ENCODE measurements at places on chromosomes 7 and 10. TPM values are rescaled to one million over a fixed set of nuclear protein-coding genes. Genes with fewer than 3 reads are reported as not detected.
A peak's percentile ranks its signal among the peaks of the same experiment; 100 is the strongest.

- H3K27me3 ChIP-seq, result no peaks in the 10 kb centered on the region
- H3K4me3 ChIP-seq, result no peak overlapping the region
- no peaks in the 10 kb centered on the region for H3K36me3 ChIP-seq
- H3K27ac ChIP-seq, result no peak overlapping the region
These were observed 175.0 kb downstream of the OTUD1 start for GRCh38 chr10:23613900-23614299.

- H3K27ac ChIP-seq, result no peak overlapping the region
- peaks cover 12% of the 10 kb centered on the region for H3K27me3 ChIP-seq
- no peaks in the 10 kb centered on the region for H3K4me1 ChIP-seq
- peak; percentile 69 for DNase-seq
- no peaks in the 10 kb centered on the region for H3K36me3 ChIP-seq
These were observed 161.3 kb upstream of the NPVF start for GRCh38 chr7:25389489-25390106.

GRCh38 chr10:12214763-12215218 is 18.8 kb downstream of the CDC123 start:
- H3K4me1 ChIP-seq, result peaks cover 14% of the 10 kb centered on the region
- H3K27ac ChIP-seq, result peak overlapping the region; percentile 80
- no peaks in the 10 kb centered on the region for H3K27me3 ChIP-seq
- peaks cover 54% of the 10 kb centered on the region for H3K36me3 ChIP-seq

DNA sequence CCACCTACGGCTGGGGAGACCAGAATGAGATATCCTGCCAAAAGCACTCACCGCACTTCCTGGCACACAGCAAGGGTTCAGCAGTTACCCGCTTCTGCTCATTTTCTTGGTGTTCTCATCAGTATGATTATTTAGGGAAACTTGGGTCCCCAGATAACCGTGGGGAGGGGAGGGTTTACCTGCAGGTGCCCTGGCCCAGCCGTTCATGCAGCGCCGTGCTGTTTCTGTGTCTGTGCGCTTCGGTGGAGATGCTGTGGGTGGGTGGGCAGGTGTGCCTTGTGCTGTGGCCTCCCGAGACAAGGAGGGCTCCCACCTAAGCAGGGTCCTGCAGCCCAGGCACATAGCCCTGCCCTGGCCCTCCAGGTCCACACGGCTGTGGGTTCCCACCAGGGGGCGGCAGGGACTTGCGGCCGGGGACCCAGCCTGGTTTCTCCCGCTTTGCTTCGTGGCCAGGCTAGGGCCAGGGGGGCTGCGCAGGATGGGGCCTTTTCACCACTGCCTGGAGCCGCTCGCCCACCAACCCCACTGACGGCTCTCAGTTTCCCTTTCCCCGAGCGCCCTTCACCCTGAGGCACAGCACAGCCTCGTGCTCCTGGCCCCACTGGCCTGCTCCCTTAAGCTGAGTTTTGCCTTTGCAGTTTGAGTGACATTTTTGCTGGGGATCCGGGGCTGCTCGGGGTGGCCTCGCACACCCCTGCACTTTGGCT is 78.5 kb downstream of the LHPP start:
- H3K27ac ChIP-seq, result no peak overlapping the region
- no peaks in the 10 kb centered on the region for H3K27me3 ChIP-seq
- H3K4me1 ChIP-seq, result no peaks in the 10 kb centered on the region
- no peaks in the 10 kb centered on the region for H3K36me3 ChIP-seq

- DNase-seq, result no peak
- H3K27ac ChIP-seq, result no peak overlapping the region
- no peaks in the 10 kb centered on the region for H3K27me3 ChIP-seq
- no peaks in the 10 kb centered on the region for H3K4me1 ChIP-seq
- H3K4me3 ChIP-seq, result no peak overlapping the region
These were observed 27.4 kb downstream of the STEAP4 start for GRCh38 chr7:88279323-88279722.

DNA sequence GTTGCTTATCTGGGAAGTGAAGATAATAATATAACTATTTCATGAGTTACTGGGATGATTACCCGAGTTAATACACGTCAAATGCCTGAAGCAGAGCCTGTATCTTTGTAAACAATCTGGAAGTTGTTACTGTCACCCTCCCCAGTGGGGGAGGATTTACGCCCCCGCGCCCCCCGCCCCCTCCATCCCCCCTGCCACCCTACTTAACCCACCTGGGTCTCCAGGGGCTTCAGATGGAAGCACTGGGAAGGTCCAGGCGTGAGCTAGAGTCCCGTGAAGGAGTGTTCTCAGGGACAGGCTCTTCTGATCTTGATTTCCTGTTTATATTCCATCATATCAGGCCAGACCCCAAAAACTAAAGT is 691 bp upstream of the PPA1 start:
- no peaks in the 10 kb centered on the region for H3K27me3 ChIP-seq
- DNase-seq, result no peak
- peaks cover 24% of the 10 kb centered on the region for H3K36me3 ChIP-seq
- peak overlapping the region; percentile 96 for H3K27ac ChIP-seq
- peaks cover 23% of the 10 kb centered on the region for H3K4me1 ChIP-seq

DNA sequence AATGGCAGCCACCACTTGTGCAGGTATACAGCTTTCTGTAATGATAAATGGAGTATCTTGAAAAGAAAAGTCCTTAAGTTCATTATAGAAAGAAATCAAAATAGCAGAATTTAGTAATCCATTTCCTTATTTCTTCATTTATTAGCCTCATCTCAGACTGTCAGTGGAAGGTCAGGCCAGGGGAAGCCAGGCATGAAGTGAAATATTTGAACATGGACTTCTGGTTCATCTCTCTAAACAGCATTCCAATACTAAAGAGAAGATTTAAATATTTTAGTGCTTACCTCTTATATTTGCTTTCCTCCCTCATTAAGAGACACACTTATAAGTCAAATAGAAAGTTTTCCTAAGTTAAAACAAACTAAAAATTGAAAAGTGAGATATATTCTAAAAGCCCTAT is 26.8 kb downstream of the TRDMT1 start:
- H3K27me3 ChIP-seq, result no peaks in the 10 kb centered on the region
- H3K27ac ChIP-seq, result no peak overlapping the region
- peaks cover 7% of the 10 kb centered on the region for H3K4me1 ChIP-seq

DNA sequence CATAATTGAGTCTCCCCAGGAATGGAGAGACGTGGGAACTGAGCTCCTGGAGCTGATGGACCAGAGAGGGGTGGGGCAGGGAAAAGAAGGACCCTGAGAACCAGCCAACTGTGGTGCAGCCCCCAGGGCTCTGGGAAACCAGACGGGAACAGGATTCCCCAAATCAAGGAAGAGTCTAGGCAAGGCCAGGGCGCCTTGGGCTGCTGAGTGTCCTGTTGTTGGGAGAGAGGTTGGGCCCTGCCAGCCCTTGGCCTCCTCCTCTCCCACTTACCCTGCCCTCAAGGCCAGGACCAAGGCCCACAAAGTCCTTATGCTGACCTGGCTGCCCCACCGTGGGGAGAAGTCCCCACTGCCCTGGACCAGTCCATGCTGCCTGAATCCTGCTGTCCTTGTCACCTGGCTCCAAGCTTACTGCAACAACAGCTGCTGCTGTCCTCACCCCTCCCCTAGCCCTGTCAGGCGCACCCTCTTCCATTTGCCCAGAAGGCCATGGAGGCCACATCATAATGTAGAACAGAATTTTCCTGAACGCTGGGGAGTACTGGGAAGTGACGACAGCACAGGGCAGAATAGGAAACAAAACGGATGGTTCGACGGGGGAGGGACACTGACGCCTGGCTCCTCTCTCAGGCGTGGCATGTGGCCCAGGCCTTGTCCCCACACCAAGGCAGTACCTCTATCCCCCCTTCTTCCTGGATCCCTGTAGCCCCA is 132.9 kb upstream of the ZMIZ1 start:
- no peaks in the 10 kb centered on the region for H3K4me1 ChIP-seq
- peaks cover 4% of the 10 kb centered on the region for H3K27me3 ChIP-seq
- H3K36me3 ChIP-seq, result no peaks in the 10 kb centered on the region

- DNase-seq, result no peak
- H3K36me3 ChIP-seq, result no peaks in the 10 kb centered on the region
- peaks cover 3% of the 10 kb centered on the region for H3K4me1 ChIP-seq
- no peaks in the 10 kb centered on the region for H3K27me3 ChIP-seq
These were observed 123.3 kb downstream of the ZMIZ1 start for GRCh38 chr10:79191951-79192676.

GRCh38 chr7:155741805-155742204 is 70.5 kb downstream of the SHH start:
- peak; percentile 65 for DNase-seq
- peak overlapping the region; percentile 84 for H3K27ac ChIP-seq
- peaks cover 77% of the 10 kb centered on the region for H3K36me3 ChIP-seq
- H3K27me3 ChIP-seq, result no peaks in the 10 kb centered on the region
- H3K4me1 ChIP-seq, result peaks cover 49% of the 10 kb centered on the region

- peak overlapping the region; percentile 17 for H3K27ac ChIP-seq
- H3K27me3 ChIP-seq, result peaks cover 7% of the 10 kb centered on the region
- DNase-seq, result no peak
- peaks cover 55% of the 10 kb centered on the region for H3K4me1 ChIP-seq
- H3K4me3 ChIP-seq, result peak overlapping the region; percentile 95
These were observed 3.1 kb downstream of the MEPCE start for GRCh38 chr7:100432621-100433275.

- no peak for DNase-seq
- no peak overlapping the region for H3K4me3 ChIP-seq
- peaks cover 16% of the 10 kb centered on the region for H3K4me1 ChIP-seq
These were observed 276.5 kb downstream of the CCDC3 start for GRCh38 chr10:12724807-12725579.

DNA sequence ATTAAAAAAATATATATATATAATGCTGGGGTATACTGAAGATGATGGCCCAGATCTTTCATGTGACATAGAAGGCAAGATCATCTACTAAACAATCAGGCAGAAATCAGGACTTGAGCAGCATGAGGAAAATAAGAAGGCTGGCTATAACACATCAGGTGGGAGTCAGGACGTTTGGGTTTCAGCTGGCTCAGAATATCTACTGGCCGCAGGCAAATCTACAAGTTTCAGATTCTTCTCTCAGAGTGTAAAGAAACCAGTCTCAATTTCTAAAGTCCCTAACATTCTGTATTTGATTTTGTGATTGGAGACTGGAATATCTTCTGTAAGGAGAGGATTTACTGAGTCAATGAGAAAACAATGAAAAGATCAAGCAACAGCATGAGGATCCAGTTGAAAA is 37.7 kb upstream of the FAM3C start:
- no peak for DNase-seq
- H3K4me3 ChIP-seq, result no peak overlapping the region
- no peaks in the 10 kb centered on the region for H3K27me3 ChIP-seq
- no peak overlapping the region for H3K27ac ChIP-seq

GRCh38 chr10:44781131-44781530 is 130.0 kb upstream of the TMEM72 start:
- no peak overlapping the region for H3K4me3 ChIP-seq
- H3K27ac ChIP-seq, result no peak overlapping the region
- no peaks in the 10 kb centered on the region for H3K4me1 ChIP-seq
- peaks cover 4% of the 10 kb centered on the region for H3K27me3 ChIP-seq
- no peaks in the 10 kb centered on the region for H3K36me3 ChIP-seq

- no peak for DNase-seq
- H3K27ac ChIP-seq, result no peak overlapping the region
- H3K4me1 ChIP-seq, result peaks cover 4% of the 10 kb centered on the region
- H3K27me3 ChIP-seq, result peaks cover 17% of the 10 kb centered on the region
These were observed 66.1 kb upstream of the INPP5A start for GRCh38 chr10:132471484-132471883.

DNA sequence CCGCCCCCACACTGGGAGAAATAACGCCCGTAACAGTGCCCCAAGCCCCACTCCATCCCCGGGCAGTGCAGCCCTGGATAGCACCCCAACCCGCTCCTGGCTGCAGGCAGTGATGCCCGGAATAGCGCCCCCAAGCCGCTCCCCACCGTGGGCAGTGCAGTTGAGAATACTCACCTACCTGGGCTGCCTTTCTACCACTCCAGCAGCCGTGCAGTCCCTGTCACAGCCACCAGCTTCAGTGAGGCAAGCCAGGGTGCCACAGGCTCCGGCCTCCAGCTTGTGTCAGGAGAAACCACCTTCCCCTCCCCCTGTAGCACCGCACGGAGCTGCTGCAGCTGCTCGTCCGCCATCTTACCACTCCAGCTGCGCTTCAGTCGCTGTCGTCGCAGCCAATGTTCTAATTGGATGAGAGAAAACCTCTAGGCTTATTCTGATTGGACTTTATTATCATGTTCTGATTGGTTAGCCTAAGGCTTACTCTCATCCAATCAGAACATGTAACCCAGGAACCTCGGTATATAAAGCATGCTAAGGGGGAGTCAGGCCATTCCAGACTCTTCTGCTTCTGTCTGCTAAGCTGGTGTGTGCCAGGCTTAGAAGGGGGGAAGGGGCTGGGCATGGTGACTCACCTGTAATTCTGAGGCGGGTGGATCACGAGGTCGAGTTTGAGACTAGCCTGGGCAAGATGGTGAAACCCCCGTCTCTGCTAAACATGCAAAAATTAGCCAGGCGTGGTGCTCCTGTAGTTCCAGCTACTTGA is 53.2 kb upstream of the ZNF33B start:
- no peak overlapping the region for H3K4me3 ChIP-seq
- no peaks in the 10 kb centered on the region for H3K27me3 ChIP-seq
- H3K27ac ChIP-seq, result no peak overlapping the region
- no peaks in the 10 kb centered on the region for H3K36me3 ChIP-seq
- H3K4me1 ChIP-seq, result no peaks in the 10 kb centered on the region
- DNase-seq, result no peak

- no peaks in the 10 kb centered on the region for H3K27me3 ChIP-seq
These were observed 1409.1 kb upstream of the CELF2 start for GRCh38 chr10:9608602-9609001.

- peaks cover 34% of the 10 kb centered on the region for H3K4me1 ChIP-seq
- H3K27ac ChIP-seq, result no peak overlapping the region
- H3K27me3 ChIP-seq, result peaks cover 7% of the 10 kb centered on the region
- H3K36me3 ChIP-seq, result no peaks in the 10 kb centered on the region
- no peak overlapping the region for H3K4me3 ChIP-seq
These were observed 4.0 kb upstream of the LFNG start for GRCh38 chr7:2515424-2516193.

DNA sequence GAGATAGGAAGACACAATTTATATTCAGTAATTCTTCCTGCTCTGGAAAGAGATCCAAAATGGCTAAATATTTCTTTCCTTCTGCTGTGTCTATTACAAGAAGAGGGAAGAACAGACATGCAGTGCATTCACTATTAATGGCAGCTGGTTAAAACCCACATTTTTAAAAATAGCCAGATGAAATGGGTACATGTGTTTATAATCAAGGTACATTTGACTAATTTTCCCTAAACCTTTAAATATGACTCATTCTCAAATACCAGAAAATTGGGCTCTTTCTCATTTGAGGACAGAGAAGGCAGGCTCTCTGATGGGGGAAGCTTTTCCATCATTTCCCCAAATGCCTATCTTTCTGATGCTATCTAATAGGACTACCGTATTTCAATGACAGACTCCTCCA is 215.7 kb upstream of the HABP2 start:
- H3K36me3 ChIP-seq, result no peaks in the 10 kb centered on the region
- H3K27me3 ChIP-seq, result peaks cover 1% of the 10 kb centered on the region
- no peak for DNase-seq
- no peak overlapping the region for H3K27ac ChIP-seq

- DNase-seq, result no peak
- H3K36me3 ChIP-seq, result no peaks in the 10 kb centered on the region
- no peak overlapping the region for H3K4me3 ChIP-seq
- H3K27me3 ChIP-seq, result no peaks in the 10 kb centered on the region
- H3K4me1 ChIP-seq, result no peaks in the 10 kb centered on the region
These were observed 22.7 kb upstream of the FRMD4A start for GRCh38 chr10:14353291-14353913.

RELN gene
- total RNA-seq, result not detected

WDFY4 gene
- total RNA-seq, result 0.05 TPM

CALHM1 gene
- not detected for total RNA-seq

OR6V1 gene
- total RNA-seq, result not detected

DEPP1 gene
- 4.3 TPM for total RNA-seq

PTPRZ1 gene
- total RNA-seq, result not detected

Data from activated CD4-positive, alpha-beta T cell treated with anti-CD3 and anti-CD28 coated beads, Interleukin-2, amount 10 ng/mL, durations not matched to agents 24 days and 14 days (primary cell).